ENCODE measurements at places on chromosomes 1 and 21.

DNA sequence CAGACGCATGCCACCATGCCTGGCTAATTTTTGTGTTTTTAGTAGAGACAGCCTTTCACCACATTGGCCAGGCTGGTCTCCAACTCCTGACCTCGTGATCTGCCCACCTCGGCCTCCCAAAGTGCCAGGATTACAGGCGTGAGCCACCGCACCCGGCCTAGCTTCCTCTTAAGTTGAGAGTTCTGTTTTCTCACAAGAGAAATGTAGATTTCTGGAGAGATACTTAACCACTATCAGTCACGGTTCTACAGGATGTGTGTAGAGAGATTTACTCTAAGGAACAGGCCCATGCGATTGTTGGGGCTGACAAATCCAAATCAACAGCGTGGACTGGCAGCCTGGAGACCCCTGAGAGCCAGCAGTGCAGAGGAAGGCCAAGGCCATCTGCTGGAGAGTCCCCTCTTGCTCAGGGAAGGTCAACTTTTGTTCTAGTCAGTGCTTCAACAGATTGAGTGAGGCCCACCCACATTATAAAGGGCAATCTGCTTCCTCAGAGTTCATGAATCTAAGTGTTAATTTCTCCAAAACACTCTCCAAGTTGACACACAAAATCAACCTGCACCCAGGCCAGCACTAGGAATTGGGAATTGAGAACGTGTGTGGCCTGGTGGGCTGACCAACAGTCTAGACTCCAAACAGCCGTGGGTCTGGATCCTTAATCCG, 38.7 kb downstream of the CHAF1B start:
- no peak for DNase-seq

GRCh38 chr1:51558375-51558924, 39.4 kb upstream of the EPS15 start:
- DNase-seq, result no peak

- DNase-seq, result no peak
Observed at GRCh38 chr1:162987866-162988265, 81.3 kb upstream of the RGS4 start.

- no peak for DNase-seq
Observed at GRCh38 chr1:5888606-5889211, 103.5 kb downstream of the NPHP4 start.

DNA sequence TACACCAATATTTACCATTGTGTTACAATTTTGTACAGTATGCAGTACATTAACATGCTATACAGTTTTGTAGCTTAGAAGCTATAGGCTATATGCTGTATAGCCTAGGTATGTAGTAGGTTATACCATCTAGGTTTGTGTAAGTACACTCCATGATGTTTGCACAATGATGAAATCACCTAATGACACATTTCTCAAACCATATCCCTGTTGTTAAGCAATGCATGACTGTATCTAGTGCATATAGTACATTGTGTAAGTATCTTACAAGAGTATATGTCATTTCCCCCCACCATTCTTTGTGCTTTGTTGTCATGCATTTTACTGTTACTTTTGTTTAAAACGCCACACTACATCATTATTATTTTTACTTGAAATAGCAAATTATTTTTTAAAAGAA, 65.7 kb upstream of the RNF11 start:
- DNase-seq, result no peak

DNA sequence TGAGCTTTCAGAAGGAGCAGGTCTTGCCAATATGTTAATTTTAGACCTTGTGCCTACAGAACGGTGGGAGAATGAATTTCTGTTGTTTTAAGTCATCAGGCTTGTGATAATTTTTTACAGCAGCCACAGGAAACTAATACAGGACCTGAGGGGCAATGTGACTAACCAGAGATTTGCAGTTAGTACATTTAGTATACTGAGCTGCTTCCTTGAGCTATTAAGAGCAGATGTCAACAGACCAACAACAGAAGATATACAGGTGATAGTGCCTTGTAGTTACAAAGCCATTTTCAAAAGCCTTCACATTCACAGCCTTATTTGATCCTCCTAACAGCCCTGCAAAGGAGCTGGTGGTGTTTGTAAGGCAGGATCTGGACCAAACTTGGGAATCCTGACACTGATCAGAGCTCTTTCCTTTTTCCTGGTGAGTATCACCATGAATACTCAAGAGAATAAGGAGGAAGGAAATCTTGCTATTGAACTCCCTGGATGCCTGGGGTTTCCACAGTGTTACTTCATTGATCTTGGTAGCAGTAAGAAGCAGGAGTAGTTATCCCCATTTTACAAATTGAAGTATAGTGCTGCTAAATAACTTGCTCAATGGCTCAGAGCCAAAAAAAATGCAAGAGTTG, 4.7 kb upstream of the SLAMF1 start:
- no peak for DNase-seq

GRCh38 chr1:222757646-222758268, 20.8 kb downstream of the FAM177B start:
- DNase-seq, result no peak

DNA sequence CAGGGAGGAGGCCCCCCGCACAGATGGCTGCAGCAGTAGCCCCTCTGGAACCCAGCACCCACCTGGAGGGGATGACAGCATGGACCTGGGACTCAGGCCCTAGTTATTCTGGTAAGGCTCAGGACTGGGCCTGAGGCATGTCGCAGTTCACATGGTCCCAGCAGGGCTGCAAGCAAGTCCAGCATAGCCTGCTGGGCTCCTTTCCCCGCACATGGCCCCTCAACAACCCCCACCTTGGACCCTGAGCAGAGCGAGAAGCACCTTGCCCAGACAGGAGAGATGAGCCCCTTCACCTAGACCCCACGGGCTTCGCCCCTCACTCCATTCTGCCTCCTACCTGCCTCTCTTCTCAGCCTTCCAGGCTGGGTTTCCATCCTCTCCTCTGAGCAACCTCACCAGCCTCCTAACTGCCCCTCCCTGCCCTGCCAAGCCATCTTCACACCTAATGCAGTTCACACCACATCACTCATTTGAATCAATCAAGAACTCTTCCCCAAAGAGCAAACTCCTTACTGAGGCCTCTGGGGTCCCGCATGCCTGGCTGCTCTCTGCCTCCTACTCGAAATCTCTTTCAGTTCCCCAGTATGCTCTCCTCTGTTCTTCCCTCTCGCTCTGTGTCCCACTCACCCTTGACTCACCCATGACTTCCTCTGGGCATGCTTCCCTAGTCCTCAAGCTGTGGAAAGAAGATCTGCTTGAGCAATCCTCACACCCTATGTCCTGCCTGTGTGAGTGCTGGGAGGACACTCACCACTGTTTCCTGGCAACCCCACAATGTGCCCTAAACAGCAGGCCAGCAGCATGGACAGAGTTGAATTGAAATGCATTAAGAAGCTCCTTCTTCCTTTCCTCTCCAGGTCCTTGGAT, 9.4 kb upstream of the THEMIS2 start:
- DNase-seq, result no peak

DNA sequence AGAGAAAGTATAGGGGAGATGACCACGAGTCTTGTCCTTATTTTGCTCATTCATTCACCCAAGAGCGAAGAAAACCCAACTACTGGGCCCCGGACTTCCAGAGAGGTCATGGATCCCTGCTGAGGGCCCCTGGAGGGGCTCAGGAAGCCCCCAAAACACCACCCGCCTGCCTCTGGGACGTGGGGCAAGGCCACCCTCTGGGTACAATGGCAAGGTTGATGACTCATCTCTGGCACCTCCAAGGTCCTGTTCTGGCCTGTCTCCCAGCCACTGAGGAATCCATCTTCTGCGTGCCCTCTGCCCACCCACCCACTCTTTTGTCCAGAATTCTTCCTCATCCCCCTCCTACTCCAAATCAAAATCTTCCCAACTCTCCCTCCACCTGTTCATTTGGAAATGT, 21.3 kb upstream of the PRDM15 start:
- DNase-seq, result no peak

GRCh38 chr1:150553392-150554085, 4.3 kb downstream of the ADAMTSL4 start:
- DNase-seq, result no peak

DNA sequence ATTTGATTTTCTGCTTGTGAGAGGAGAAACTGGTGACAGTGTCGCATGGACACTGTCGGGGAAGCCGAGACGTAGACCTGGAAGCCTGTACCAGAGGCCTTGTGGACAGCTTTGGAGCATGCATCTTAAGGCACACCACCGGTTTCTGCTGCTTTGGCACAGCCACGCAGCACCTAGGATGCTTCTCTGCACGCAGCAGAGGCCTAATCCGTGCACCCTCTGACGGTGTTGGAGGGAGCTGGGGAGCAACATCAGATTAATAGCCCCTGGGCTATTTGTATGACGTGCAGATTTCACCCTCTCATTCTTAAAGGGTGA, 30.3 kb downstream of the TEX35 start:
- no peak for DNase-seq

DNA sequence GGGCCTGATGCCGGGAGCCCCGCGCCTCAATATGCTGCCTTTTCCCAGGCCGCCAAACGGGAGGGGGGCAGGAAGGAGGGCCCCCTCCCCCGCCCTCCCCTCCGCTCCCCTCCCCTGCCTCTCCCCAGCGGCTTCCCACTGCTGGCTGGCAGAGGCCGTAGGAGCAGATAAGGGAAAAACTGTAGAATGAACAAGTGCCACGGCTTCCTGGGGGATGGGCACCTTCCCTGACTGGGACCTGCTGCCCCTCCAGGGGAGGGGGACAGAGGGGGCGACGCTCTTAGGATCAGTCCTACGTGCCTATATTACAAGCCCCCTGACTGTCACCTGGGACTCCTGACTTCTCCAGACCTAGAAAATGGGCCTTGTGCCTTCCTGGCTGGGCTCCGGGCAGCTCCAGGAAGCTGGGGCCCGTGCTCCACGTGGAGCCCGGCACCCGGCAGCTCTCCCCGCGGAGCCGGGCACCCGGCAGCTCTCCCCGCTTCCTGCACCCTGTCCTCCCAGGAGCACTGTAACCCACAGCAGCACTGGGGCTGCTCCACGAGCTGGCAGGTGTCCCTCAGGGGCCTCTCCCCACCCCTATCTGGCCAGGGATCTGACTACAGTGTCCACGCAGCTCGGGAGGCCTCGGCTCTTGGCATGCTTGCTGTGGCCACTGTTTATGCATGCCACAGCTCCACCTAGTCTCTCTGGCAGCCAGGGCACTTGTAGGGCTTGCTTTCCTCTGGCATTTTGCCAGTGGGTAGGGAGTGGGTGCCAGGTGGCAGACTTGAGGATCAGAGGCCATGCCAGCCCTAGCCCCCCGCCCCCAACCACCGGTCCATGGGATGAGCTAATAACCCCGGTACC, 674 bp upstream of the HES5 start:
- DNase-seq, result no peak

Data from activated T-helper 9 cell treated with anti-CD3 and anti-CD28 coated beads, Interleukin-2, amount 50 U/mL, for 16 hours (primary cell).